GM23248 (cell line): ENCODE measurements at places on chromosomes 12 and 14.

DNA sequence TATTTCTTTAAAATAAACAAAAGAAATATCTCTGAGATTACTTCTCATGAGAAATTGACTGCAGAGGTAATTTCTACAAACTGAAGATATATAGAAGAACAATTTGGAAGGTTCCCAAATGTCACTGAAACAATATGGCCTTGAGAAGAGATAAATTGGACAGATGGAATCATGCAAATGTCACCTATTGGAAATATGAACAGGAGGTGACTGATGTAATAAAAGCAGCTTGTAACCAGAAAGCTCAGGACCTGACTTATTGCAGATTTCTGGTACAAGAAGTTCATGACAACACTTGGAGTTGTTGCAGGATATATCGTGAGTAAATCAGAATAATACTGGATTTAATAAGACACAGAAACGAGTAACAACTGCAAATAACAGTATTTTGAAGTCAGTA is 93.3 kb upstream of the TRHDE start:
- no peak for DNase-seq

GRCh38 chr14:31070431-31070830 is 44.3 kb upstream of the STRN3 start:
- peak; percentile 90 for DNase-seq

GRCh38 chr14:101557811-101558738 is 3.2 kb upstream of the DIO3 start:
- peak; percentile 23 for DNase-seq

GRCh38 chr12:77610446-77610845 is 220.2 kb upstream of the NAV3 start:
- no peak for DNase-seq

DNA sequence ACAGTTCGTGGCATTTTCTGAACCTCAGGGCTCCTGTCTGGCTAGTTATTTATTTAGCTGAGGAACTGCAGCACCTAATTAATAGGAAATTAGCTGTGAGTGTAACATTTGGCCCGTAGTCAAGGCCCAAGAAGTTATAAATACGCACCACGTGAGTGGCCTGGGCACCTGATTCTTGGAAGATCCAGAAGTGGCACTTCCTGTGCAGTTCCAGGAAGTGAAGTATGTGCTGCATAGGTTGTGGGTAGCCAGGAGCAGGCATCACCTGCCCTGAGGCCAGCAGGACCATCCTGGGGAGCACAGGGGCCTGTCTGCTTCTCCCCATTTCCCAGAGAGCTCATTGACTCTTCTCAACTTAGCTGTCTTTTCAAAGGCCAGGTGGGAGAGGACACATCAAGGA is 255.6 kb downstream of the NRXN3 start:
- no peak for DNase-seq

GRCh38 chr12:113129664-113130456 is 5.7 kb downstream of the RASAL1 start:
- DNase-seq, result no peak

- no peak for DNase-seq
Measured at GRCh38 chr14:91090743-91091142, 23.1 kb upstream of the DGLUCY start.

GRCh38 chr14:34933301-34933700 is 49.5 kb upstream of the SRP54 start:
- peak; percentile 35 for DNase-seq

DNA sequence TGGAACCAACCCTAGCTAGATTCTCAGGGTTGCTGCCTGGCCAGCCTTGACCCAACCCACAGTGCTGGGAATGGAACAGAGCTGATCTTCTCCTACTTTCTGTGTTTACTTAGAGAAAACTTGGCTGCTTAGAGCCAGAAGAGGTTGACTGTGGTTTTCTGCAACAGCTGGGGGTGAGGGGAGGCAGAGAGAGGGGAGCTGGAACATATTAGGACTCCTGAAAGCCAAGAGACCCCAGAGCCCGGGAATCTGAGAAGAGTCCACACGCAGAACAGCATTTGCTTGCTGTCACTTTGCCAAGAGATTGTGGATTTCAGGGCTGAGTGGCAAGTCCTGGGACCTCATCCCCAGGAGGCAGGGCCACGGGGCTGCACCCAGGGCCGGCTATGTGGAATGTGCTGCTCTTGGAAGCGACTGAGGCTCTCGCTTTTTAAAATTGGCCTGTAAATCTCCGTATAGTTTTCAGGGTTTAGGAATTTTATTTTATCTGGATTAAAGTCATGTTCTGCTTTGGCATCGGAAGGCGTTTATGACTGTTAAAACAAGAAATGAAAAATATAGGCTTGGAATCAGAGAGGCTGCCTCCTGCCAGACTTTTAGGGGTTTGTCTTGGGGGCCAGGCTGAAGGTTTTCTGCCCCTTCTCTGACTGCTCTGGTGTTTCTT is 22.3 kb upstream of the MED13L start:
- DNase-seq, result peak; percentile 10

DNA sequence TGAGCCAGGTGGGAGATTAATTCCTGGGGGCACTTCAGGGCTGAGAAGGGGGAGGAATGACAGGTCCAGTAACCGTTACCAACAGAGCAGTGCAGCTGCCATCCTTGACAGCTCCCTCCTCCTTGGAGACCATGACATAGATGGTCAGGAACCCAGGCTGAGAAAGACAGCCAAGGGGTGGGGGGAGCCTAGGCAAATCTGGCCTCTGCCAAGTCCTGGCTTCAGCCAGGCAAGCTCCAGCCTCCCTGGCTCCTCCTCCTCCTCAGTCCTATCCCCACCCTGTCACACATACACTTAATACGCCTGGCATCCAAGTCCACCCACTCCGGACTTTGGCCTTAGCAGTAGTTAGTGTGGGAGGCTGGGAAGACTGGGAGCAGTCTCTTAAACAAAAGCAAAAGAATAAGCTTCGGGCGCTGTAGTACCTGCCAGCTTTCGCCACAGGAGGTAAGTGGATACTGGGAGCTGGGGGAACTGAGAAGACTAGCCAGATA is at the start of gene RDH5:
RDH5 (plus strand) TSS at position 323 of the 494 bp plus-strand sequence. CDS start 792 bp downstream, outside the sequence.
- peak; percentile 94 for DNase-seq

GRCh38 chr12:30779578-30779977 is 24.8 kb upstream of the CAPRIN2 start:
- no peak for DNase-seq

DNA sequence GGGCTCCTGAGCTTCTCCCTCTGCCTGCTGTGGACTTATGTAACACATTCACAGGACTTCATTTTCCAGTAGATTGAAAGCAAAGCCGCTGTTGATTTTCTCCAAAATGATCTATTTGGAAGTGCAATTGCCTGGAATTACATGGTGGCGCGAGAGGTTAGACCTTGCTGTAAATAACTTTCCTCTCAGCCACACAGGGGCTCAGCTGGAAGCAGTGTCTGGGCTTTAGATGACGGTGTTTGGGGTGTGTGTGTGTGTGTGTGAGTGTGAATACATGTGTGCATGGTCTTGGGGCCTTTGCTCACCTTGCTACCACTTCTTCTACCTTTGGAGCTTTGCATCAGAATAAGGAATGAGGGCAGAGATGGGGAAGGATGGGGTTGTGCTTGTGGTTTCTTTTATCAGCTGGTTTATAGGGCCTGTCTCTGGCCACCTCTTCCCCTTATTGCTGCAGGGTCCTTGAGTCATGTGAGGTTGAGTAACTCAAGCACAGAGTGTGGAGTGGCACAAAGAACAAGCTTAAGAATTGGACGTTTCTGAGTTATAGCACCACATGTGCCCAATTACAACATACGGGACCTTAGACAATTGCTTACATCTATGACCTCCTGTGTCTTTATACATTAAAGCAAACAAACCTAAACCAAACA is 280.6 kb downstream of the NRXN3 start:
- DNase-seq, result no peak

GRCh38 chr12:70828351-70828750 is 92.2 kb downstream of the PTPRR start:
- peak; percentile 70 for DNase-seq

DNA sequence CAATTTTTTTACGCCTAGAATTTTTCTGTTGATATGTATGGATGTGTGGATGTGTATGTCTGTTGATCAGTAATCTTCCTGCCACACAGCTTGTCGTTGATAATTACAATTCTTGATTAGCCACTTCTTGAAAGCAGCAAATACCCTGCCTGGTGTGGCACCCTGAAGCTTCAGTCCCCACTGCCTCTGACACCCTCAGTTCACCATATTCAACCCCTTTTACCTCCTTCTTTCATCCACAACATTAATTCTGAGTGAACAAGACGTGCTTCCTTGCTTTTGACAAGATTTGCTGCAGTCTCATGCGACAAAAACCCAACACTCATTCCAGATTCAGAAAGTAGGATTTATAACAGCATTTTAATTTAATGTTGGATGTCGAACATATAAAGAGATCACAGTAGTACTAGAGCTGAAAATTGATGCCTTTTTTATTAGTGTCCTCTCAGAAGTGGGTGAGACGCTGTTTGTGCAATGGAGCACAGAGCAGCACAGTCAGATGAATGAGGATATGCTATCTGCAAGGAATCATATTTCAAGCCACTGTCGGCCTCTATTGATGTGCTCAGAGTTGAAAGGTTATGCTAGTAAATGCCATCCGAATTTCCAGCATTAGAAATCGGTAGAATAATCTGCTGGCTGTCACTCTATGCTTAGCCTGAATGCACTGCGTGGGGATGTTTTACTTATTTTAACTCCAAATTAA is 383.7 kb downstream of the EGLN3 start:
- no peak for DNase-seq
